ENCODE measurements at places on chromosomes 6 and 20.

GRCh38 chr6:46985943-46986342 is 56.2 kb downstream of the ADGRF1 start:
- no peak for DNase-seq

DNA sequence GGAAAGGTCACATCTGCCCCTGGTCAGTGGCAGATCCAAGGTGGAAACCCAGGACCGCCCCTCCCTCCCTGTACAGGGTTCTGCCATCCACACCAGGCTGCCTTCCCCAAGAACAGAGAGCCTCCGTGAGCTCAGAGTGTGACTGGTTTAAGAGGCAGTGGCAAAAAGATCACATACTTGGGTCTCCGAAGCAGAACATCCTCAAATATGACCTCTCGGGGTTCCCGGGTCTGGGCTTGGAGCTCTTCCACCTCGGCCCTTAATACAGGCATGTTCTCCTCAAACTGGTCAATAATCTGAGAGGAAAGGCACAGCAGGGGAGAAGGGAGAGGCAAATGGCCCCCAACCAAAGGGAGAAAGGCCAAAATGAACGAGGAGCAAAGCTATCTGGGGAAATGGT is 14.8 kb downstream of the C20orf96 start:
- no peak for DNase-seq

- no peak for DNase-seq
Observed at GRCh38 chr6:44115866-44116265, 11.4 kb downstream of the MRPL14 start.

- DNase-seq = no peak
Observed at GRCh38 chr20:11140359-11140758, 466.6 kb upstream of the JAG1 start.

GRCh38 chr6:159378411-159379328 is 209.5 kb downstream of the FNDC1 start:
- DNase-seq = no peak

- DNase-seq = no peak
Observed at GRCh38 chr20:8183526-8183925, 51.5 kb downstream of the PLCB1 start.

- DNase-seq = no peak
Observed at GRCh38 chr6:8825726-8826125, 390.4 kb upstream of the SLC35B3 start.

DNA sequence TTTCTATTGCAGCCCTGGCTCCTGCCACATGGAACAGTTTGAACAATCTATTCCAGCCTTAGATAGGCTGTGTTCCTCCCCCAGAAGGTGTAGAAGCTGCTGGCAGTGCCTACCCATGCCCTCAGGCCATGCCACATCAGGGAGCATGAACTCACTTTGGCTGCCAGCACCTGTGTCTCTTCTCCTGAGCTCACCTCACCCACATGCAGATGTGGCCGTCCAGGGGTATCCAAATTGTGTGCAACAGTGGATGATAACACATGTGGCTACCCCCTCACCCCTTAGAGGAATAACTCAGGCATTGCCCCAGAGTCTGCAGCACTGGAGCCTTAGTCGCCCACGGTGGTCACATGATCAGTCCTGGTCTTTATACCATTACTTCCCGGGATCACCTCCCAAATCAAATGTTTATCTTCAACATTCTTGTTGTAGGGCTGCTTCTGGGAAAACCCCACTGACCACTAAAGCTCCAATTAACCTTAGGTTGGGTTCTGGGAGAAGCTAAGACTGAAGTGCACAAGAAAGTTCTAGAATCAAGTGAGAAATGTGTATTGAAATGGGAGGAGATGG is 110.4 kb downstream of the BANF2 start:
- no peak for DNase-seq

DNA sequence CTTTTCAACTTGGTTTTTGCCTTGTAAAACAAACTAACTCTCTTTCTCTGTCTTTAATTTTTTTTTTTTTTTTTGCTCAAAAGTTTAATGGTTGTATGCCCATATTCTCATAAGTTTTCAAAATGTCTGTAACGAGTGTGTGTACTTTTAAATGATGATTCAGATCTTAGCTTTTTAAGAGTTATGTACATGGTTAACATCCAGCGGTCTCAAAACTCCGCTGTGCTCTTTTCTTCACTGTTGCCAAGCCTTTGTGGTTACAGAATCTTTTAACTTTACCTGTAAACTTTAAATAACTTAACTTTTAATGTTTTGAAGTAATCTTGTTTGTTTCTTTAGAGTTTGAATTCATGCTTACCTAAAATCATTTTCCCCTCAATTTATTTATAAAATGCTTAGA is 133.0 kb downstream of the SAMD5 start:
- DNase-seq = no peak
